ENCODE measurements at places on chromosomes 1 and 21. TPM values are rescaled to one million over a fixed set of nuclear protein-coding genes. Genes with fewer than 3 reads are reported as not detected.
A peak's percentile ranks its signal among the peaks of the same experiment; 100 is the strongest.

GRCh38 chr1:108067884-108068540 is 103.0 kb upstream of the VAV3 start:
- DNase-seq, result no peak

DNA sequence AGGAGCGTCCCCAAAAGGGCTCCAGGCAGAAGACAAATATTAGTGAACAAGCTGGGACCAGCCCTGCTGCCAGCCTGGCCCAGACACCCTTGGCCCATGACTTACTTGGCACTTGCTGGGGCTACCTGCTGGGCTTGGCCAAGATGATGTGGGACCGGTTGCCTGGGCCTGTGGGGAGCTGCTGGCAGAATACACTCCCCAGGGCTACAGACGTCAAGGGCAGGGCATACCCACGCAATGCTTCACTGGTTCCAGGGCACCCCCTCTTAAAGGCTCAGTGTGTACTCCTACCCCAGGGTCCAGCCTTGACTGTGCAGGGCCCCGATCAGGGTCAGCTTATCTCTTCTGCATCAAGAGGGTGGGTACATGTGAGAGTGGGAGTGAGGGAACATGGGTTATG is 106.5 kb upstream of the SLC2A1 start:
- peak; percentile 15 for DNase-seq

- no peak for DNase-seq
Measured at GRCh38 chr1:68276448-68276847, 44.1 kb upstream of the WLS start.

DNA sequence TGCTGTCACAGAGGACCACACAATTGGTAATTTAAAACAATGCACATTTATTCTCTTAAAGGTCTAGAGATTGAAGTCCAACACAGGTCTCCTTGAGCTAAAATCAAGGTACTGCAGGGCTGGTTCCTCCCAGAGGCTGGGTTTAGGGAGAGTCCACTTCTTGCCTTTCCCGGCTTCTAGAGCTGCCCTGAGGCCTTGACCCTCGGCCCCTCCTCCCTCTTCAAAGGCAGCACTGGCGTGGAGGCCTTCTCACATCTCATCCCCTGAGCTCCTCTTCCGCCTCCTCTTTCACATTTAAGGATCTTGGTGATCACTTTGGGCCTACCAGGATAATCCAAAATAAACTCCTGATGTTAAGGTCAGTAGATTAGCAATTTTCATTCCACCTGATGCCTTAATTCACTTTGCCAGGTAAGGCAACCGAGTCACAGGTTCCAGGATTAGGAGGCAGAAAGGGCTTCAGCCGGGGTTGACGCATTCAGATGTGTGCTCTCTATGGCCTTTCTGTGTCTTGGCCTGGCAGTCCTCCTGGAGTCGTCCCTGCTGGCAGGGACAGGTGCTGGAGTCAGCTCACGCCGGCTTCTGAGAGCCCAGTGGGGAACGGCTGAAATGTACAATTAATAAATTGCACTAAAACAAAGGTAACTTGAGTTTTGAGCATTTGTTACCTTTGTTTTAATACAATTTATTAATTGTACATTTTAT is 61.2 kb upstream of the ABCG1 start:
- no peak for DNase-seq

DNA sequence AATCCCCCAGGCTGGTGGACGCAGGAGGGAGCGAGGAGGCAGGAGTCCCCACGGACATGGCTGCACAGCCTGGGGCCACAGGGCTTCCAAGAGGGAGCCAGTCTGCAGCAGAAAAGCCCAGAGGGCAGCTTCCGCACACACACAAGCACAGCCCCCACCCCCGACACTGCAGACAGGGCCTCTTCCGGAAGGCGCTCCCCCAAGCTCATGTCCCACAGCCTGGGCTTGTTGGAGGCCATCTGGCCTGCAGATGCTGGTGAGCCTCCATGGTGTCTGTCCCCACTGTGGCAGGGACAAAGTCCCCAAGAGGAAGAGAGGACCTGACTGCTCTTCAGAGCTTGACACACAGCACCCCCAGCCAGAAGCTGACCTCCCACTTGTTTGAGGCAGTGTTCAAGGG is 13.4 kb upstream of the KIAA1614 start:
- no peak for DNase-seq

- DNase-seq, result no peak
Measured at GRCh38 chr1:246609632-246610031, 43.4 kb downstream of the CNST start.

DNA sequence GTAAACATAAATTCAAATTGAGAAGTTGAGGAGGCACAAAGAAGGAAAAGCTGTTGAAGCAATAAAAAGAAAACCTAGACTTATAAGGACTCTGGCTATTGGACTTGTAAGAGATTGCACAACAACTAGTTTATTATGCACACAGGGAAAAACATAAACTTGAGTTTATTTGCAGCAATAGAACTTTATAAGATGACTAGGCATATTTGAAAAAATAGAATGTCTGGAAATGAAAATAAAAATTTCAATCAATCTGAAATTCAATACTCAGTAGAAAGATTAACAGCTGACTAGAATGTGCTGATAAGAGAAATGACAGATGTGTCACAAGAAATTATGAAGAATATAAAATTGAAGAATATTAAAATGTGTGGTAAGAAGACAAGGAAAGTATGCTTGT is 505.4 kb upstream of the ZP4 start:
- no peak for DNase-seq

KHDRBS1 gene
- total RNA-seq, result 77.3 TPM
